ENCODE measurements at places on chromosomes 16 and 17.

DNA sequence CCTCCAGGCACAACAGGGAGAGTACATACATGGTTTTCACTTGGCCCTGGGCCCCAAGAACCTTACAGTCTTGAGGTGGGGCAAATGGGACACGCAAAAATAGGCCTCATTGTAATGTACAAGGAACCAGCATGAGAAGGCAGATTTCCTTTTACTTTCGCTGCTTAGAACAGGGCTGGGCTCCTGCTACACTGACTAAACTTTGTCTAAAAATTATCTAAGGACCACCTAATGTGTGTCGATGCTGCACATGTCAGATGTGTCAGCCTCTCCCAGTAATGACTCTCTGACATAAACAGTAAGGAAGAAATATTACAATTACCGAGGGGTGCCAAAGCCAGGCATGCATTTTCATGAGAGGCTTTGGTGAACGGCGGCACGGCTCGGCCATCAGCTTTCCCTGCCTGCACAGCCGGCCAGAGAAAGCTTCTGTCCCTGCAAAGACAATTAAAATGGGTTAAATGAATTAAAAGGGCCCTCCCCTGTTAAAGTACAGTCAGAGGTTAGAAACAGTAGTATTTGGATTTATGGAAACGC lies 224.2 kb upstream of the IRX3 start:
- no peak for DNase-seq
- H3K27ac ChIP-seq = no peak overlapping the region
- H3K4me3 ChIP-seq = no peak overlapping the region

GRCh38 chr17:41338961-41339485 lies 11.6 kb downstream of the KRT33A start:
- DNase-seq = no peak
- no peaks in the 10 kb centered on the region for H3K36me3 ChIP-seq
- peak overlapping the region; percentile 84 for H3K27ac ChIP-seq
- H3K4me3 ChIP-seq = no peak overlapping the region
- H3K27me3 ChIP-seq = no peaks in the 10 kb centered on the region
- peaks cover 56% of the 10 kb centered on the region for H3K4me1 ChIP-seq

- no peak overlapping the region for H3K27ac ChIP-seq
- H3K4me3 ChIP-seq = no peak overlapping the region
- no peaks in the 10 kb centered on the region for H3K36me3 ChIP-seq
- peaks cover 7% of the 10 kb centered on the region for H3K4me1 ChIP-seq
- H3K27me3 ChIP-seq = peaks cover 2% of the 10 kb centered on the region
Observed at GRCh38 chr17:57924677-57925076, 30.5 kb downstream of the CUEDC1 start.

GRCh38 chr16:75256696-75257343 lies 5.4 kb upstream of the BCAR1 start:
- H3K4me1 ChIP-seq = peaks cover 3% of the 10 kb centered on the region
- no peaks in the 10 kb centered on the region for H3K36me3 ChIP-seq
- no peak overlapping the region for H3K4me3 ChIP-seq
- H3K27ac ChIP-seq = no peak overlapping the region
- no peak for DNase-seq

- DNase-seq = no peak
- H3K27me3 ChIP-seq = no peaks in the 10 kb centered on the region
- no peaks in the 10 kb centered on the region for H3K36me3 ChIP-seq
- H3K27ac ChIP-seq = no peak overlapping the region
Observed at GRCh38 chr16:17526956-17527937, 56.5 kb upstream of the XYLT1 start.

DNA sequence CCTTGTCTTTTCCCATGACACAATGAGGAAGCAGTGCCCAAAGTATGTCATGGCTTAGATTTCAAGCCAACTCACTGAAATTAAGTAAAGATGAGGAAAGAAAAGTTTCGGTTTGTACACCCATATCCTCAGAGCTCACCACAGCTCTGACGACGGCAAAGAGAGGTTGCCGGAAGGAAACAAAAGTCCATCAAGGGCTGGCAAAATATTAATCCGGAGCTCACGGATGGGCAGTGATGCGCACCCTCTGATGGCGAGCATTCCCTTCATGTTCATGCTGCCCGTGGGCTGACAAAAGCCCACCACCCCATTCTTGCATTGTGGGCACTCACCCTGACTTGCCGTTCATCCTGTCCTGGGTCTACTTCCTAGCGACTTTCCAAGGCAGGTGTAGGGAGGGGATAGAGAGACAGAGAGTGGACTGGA lies 103.1 kb downstream of the SOX9 start:
- no peak overlapping the region for H3K27ac ChIP-seq
- H3K27me3 ChIP-seq = peaks cover 14% of the 10 kb centered on the region
- no peaks in the 10 kb centered on the region for H3K4me1 ChIP-seq
- H3K4me3 ChIP-seq = no peak overlapping the region
- H3K36me3 ChIP-seq = no peaks in the 10 kb centered on the region

GRCh38 chr16:68910051-68910450 lies 66.7 kb downstream of the TANGO6 start:
- H3K4me3 ChIP-seq = no peak overlapping the region
- DNase-seq = no peak
- H3K36me3 ChIP-seq = peaks cover 32% of the 10 kb centered on the region

- H3K4me1 ChIP-seq = no peaks in the 10 kb centered on the region
- peaks cover 2% of the 10 kb centered on the region for H3K27me3 ChIP-seq
- no peak overlapping the region for H3K27ac ChIP-seq
- no peak overlapping the region for H3K4me3 ChIP-seq
Observed at GRCh38 chr17:61444075-61444474, 8.1 kb upstream of the TBX4 start.

DNA sequence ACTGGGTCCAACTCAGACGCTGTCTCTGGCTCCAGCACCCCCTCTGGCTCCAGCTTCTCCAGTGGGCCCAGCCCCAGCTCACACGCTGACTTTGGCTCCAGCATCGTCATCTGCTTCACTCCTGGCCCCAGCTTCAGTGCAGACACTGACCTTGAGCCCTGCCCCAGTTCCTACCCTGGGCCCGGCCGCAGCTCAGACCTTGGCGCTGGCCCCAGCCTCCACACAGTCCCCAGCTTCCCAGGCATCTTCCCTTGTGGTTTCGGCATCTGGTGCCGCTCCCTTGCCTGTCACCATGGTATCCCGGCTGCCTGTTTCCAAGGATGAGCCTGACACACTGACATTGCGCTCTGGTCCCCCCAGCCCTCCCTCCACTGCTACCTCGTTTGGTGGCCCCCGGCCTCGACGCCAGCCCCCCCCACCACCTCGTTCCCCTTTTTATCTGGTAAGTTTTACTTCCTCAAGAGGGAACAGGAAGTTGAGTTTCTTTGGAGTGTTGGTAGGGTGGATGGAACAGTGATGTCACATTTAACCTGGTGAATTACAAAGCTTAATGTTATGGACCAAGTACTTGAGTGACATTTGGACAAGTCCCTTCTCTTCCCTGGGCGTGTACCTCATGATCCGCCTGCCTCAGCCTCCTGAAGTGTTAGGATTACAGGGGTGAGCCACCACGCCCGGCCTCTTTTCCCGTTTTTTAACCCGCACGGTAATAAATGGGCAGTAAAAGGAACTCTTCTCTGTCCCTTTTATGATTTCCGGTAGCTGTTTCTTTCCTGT lies 23.4 kb upstream of the PHKG2 start:
- H3K36me3 ChIP-seq = peaks cover 75% of the 10 kb centered on the region
- no peaks in the 10 kb centered on the region for H3K27me3 ChIP-seq
- DNase-seq = no peak
- no peak overlapping the region for H3K4me3 ChIP-seq
- no peak overlapping the region for H3K27ac ChIP-seq

DNA sequence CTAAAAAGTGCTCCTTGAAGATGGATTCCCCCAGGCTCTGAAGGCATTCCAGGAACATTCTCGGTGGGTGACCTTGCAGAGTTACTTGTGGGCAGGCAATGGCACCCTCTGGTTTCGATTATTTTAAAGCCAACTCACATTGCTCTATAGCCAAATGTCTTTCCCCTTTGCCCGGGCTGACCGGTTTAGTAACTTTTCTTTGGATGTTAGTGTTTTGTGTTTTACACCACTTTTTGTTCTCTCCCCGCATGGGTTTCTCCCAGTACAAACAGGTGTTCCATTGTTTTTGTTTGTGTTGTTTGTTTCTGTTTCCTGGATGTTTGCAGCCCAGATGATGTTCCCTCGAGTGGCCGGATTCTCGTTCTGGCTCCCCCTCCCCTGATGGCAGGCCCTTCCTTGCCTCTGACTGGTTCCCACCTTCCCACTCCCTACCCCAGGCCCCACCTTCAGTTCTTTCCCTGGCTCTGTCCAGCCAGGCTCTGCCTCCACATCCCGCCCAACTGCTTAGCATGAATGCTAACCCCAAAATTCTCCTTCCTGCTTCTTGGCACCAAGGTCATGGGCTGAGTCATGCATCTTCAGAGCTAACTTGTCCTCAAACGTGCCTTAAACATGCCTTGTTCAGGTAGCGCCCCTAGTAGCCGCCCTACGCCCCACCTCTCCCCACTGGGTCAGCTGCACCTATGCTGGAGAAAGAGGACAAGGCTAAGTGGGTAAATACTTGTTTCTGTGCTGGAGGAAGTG lies 40.6 kb downstream of the ELAC2 start:
- no peaks in the 10 kb centered on the region for H3K36me3 ChIP-seq
- H3K4me1 ChIP-seq = peaks cover 11% of the 10 kb centered on the region
- no peak overlapping the region for H3K27ac ChIP-seq
- H3K4me3 ChIP-seq = no peak overlapping the region
- no peaks in the 10 kb centered on the region for H3K27me3 ChIP-seq
- no peak for DNase-seq

GRCh38 chr17:28324267-28324745 lies 5.3 kb downstream of the TMEM97 start:
- H3K27ac ChIP-seq = no peak overlapping the region
- no peak for DNase-seq
- H3K4me1 ChIP-seq = peaks cover 5% of the 10 kb centered on the region
- no peak overlapping the region for H3K4me3 ChIP-seq
- H3K36me3 ChIP-seq = peaks cover 15% of the 10 kb centered on the region

DNA sequence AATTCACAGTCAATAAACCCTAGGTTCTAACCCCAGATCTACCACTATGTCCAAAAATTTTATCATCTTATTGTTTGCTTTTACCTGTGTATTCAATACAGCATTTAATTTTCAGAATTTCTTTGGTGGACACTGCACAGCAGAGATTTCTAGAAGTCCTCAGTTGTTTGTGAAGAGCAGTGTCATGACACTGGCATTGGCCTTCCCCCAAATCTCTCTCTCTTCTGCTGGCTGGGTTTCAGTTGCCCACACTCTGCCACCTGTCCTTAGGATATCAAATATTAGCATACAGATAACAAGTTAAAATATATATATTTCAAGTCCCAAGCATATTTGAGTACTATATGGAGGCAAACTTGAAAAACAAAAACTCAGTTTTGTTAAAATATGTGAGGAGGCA lies 2.0 kb upstream of the THUMPD1 start:
- peaks cover 8% of the 10 kb centered on the region for H3K36me3 ChIP-seq
- H3K27ac ChIP-seq = no peak overlapping the region
- no peak overlapping the region for H3K4me3 ChIP-seq

DNA sequence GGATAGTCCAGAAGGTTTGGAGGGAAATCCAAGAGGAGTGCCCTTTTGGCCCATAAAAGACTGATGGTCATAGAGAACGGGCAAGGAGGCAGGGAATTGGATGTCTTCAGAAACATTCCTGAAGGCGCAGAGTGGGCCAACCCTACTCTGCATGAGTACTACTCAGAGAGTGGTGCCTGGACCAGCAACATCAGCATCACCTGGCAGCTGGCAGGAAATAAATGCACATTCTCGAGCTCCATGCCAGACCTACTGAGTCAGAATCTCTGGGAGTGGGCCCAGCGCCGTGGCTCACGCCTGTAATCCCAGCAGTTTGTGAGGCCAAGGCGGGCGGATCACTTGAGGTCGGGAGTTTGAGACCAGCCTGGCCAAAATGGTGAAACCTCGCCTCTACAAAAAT lies 27.1 kb upstream of the SLC39A11 start:
- H3K4me1 ChIP-seq = no peaks in the 10 kb centered on the region
- no peak overlapping the region for H3K27ac ChIP-seq
- no peak overlapping the region for H3K4me3 ChIP-seq
- no peak for DNase-seq

GRCh38 chr17:67733449-67733848 lies 15.7 kb downstream of the NOL11 start:
- peaks cover 77% of the 10 kb centered on the region for H3K36me3 ChIP-seq
- no peaks in the 10 kb centered on the region for H3K27me3 ChIP-seq
- no peak overlapping the region for H3K27ac ChIP-seq
- H3K4me1 ChIP-seq = no peaks in the 10 kb centered on the region

DNA sequence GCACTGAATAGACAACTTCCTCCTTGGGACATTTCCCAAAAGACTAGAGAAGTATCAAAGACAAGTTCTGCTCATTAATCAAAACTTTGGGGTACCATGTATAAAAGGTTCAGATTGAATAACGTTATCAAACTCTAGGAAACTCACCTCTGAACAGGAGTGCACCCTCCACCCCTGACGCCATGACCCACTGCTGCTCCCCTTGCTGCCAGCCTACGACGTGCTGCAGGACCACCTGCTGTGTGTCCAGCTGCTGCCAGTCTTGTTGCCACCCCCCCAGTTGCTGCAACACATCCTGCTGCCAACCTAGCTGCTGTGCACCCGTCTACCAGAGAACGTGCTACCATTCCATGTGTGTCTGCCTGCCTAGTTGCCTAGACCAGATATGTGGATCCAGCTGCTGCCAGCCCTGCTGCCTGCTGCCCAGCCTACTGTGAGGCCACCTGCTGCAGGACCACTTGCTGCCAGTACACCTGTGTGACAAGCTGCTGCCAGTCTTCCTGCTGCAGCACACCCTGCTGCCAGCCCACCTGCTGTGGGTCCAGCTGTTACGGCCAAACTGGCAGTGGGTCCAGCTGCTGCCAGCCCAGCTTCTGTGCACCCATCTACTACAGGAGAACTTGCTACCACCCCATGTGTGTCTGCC lies 13.8 kb upstream of the KRTAP9-2 start:
- H3K27me3 ChIP-seq = peaks cover 6% of the 10 kb centered on the region
- H3K27ac ChIP-seq = no peak overlapping the region
- H3K4me1 ChIP-seq = no peaks in the 10 kb centered on the region
- H3K36me3 ChIP-seq = no peaks in the 10 kb centered on the region
- H3K4me3 ChIP-seq = no peak overlapping the region
- no peak for DNase-seq

DNA sequence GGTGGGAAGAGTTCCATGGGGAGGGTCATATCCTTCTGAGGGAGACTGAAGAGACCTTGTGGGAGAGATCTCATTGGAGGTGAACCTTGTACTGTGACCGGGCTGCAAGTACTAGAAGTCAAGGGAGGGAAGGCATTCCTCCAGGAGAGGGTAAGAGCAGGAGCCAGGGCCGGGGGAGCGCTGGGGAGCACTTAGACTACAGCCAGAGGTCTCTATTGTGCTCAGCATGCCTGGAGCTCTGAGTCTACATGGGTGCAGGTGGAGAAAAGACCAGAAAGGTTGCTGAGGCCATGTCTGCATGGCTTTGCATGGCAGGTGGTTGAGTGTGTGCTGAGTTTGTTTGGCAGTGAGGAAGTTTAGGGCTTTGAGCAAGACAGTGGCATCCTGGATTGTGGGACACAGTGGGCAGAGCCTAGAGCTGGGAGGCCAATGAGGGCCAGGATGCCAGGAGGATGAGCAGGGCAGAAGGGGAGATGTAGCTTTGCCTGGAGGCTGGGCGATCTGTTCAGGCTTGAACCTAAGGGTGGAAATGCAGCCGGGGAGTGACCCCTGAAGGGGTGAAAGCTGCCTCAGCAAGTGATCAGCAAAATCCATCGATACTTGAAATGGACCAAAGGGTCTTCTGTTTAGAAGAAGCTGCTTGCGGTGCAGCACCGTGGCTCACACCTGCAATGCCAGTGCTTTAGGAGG lies 317.4 kb upstream of the TNRC6C start:
- H3K4me1 ChIP-seq = peaks cover 15% of the 10 kb centered on the region
- H3K27ac ChIP-seq = no peak overlapping the region
- no peaks in the 10 kb centered on the region for H3K27me3 ChIP-seq
- no peaks in the 10 kb centered on the region for H3K36me3 ChIP-seq
